Stimulated activated CD8-positive, alpha-beta memory T cell treated with anti-CD3 and anti-CD28 coated beads, Interleukin-2, amount 100 ng/mL, for 1 hour (primary cell): ENCODE measurements at places on chromosomes 6 and 20.

GRCh38 chr6:30686009-30686907, at the start of gene PPP1R18:
Gene PPP1R18 (minus strand): TSS chr6:30686645. CDS start chr6:30686018, 627 bp downstream.
- peak; percentile 64 for DNase-seq

- DNase-seq = no peak
Measured at GRCh38 chr6:146916435-146917025, 287.7 kb upstream of the STXBP5 start.

DNA sequence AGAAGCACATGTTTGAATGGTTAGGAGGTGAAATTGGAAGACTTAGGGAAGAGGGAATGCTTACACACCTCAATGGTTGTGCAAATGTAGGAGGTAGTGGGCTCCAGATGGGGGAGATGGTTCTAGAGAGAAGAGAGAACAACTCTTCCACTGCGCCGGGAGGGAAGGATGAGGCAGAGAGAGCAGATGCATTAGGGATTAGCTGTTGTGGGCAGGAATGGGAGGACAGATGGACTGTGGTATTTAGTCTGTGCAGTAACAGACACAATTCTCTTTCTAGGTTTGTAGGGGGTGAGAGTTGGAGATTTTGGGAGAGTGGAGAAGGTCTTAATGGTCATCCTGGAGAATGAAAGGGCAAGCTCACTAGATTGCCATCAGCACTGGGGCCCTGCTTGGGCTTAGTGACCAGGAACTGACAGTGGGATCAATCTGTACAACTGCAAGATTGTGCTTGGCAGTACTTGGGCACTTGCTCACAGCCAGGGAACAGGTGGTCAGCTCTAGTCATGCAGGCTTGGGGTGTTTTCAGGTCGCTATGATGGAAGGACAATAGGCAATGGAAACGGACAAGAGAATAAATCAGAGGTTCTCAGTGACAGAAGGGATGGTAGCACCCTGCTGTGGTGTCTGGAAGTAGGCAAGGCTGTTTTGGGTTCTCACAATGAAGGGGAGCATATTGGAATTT, 182.0 kb upstream of the MYLIP start:
- no peak for DNase-seq

DNA sequence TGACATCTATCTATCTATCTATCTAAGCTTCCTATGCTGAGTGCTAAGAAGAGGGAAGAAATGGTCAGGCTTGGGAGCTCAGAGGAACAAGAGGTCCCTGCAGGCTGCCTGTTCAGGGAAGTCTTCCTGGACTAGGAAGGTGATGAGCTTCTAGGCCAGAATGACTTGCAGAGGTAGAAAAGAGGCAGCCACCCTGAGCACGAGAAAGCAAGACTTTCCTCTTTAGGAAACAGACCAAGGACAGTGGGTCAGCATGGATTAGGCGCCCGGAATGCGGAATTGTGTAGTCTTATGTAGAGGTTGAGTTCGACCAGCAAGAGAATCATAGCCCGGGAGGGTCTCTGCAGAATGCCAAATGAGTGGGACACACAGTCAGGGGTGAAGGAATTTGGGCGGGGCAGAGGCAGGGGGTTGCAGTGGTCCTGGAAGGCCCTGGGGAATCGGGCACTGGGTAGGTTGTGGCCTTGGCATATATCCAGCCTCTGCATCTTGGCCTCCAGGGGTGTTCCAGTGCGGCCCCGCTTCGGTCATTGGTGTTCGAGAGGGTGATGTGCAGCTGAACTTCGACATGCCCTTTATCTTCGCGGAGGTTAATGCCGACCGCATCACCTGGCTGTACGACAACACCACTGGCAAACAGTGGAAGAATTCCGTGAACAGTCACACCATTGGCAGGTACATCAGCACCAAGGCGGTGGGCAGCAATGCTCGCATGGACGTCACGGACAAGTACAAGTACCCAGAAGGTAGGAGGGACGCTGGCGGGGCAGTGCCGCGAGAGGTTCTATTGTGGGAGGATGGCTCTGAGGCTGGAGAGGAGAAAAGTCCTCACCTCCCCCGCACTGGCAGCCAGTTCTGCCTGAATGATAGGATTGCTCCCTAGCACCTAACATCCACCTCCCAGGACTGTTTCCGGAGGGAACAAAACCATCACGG, 32.1 kb downstream of the TGM3 start:
- no peak for DNase-seq

DNA sequence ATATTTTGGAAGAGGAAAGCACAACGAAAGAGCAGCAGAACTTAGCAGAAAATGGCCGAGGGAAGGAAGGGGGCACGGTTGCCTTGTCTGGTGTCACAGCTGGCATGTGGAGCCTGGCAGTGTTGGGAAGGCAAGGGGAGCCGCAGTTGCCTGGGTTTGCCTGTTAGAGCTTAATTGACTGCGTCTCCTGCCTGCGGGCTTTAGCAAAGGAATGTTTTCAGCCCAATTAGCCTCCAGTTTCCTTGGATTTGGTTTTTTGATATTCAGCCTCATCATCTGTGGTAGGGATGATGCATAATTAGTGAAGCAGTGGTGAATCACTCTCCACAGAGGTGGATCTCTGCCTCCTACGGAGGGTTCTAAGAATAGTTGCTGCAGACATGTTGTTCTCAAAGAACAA, 832.6 kb downstream of the QKI start:
- no peak for DNase-seq

DNA sequence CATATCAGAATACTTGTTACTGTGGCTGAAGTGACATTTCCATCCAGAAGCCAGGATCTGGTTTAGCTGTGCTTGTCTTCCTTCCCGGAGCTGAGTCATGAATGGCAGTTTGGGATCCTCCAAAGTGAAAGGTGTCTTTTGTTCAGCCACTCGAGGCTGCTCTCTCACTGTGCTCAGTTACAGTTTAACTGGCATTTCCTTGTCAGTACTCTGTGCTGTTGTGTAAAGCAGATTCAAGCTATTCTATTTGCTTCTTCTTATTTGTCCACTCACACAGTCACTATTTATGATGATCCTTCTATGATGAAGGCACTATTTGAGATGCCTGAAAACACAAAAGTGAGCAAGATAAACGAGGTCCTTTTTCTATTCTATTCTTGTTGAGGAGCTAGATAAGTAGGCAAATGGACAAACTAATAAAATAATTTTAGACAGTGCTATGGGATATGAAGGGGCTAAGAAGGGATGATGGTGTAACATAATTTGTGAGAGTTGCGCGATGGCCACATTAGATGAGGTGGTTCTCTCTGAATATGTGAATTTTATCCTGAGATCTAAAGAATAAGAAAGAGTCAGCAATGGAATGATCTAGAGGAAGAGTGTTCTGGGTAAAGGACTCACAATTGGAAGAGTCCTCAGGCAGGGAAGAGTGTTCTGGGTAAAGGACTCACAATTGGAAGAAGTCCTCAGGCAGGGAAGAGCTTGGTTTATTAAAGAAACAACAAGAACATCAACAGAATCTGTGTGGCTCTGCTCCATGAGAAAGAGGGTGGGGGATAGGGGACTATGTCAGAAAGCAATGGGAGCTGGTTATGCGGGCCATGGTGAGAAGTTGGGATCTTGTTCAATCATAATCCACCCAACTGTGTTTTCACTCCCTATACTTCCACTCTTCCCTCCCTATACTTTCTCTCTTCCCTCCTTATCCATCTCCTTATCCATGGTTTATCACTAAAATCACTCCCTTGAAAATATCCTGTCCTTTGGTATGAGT, 40.1 kb downstream of the CYP24A1 start:
- no peak for DNase-seq

- no peak for DNase-seq
Measured at GRCh38 chr6:20709451-20709850, 175.2 kb downstream of the CDKAL1 start.

- DNase-seq = no peak
Measured at GRCh38 chr6:34574647-34575293, 18.6 kb upstream of the SPDEF start.

DNA sequence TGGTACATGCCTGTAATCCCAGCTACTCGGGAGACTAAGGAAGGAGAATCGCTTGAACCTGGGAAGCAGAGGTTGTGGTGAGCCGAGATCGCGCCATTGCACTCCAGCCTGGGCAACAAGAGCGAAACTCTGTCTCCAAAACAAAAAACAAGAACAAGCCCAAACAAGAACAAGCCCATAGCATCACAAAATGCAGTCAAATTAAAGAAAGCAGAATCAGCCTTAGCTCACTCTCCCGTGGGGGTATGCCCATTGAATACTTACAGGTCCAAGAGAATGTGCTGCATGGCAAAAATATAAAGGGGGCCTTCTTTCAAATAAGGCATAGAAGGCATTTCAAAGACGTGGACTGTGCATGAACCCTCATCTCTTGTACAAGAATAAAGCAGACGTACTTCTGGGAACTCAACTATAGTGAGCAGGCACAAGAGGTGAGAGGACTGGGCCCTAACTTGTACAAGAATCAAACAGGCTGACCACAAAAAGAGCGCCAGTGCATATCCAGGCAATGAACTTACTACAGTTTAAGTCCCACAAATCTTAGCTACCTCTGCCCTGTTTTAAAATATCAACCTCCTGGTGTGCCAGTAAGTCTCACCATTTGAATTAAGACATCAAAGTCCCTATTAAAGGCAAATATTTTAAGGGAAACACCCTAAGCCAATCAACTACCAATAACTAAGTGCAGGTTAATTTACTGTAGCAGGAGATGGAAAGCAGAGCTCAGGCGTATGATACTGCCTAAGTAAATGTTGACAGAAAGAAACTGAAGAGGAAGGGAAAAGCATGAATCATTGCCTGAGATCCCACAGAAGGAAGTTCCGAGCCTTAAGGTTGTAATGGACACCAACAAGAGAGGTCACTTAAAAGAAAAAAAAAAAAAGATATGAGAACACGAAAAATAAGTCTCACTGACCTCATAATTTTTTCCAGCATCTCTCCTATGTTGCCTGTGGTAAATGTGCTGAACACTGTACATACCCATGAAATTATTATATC, 37.4 kb downstream of the TOMM6 start:
- DNase-seq = no peak

- DNase-seq = peak; percentile 5
Measured at GRCh38 chr6:111113336-111114086, 26.2 kb downstream of the SLC16A10 start.

GRCh38 chr6:110823146-110823545, 7.9 kb upstream of the CDK19 start:
- no peak for DNase-seq

DNA sequence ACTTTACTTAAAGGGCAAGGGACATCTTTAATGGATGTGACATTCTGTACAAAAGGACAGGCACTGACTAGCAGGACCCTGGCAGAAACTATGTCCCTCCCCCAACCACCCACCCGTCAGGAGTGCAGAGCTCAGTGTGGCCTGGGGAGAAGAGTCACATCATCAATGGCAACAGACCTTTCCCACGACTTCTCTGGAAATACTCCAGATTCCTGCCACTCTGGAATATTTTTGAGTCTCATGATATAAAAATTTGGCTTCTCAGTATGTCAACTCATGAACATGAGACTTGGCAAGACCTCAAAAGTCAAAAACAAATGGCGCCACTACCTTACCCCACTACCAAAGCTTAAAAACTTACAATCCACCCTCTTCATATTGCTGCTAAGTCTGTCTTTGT, 118.3 kb downstream of the SLC23A2 start:
- no peak for DNase-seq

GRCh38 chr6:2865694-2866151, 24.1 kb upstream of the SERPINB1 start:
- no peak for DNase-seq

- DNase-seq = no peak
Measured at GRCh38 chr6:114334237-114334636, 8.6 kb downstream of the HS3ST5 start.

DNA sequence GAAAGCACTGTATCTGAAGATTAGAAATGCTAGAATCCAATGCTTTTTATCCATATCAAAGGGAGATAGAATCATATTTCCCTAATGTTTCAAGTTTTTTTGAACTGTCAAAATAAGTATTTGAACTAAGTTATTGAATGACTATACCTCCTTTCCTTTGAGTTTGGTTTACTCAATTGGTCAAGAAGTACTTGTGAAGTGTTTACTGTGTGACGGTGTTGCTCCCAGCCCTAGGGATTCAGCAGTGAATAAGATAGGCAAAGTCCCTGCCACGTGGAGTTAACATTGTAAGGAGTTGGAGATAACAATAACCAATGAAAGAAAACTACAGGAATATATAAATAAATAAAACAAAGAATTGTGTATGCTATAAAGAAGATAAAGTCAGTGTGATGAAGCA, 535.9 kb downstream of the FRK start:
- no peak for DNase-seq

- no peak for DNase-seq
Measured at GRCh38 chr6:69487688-69488087, 309.1 kb downstream of the LMBRD1 start.

DNA sequence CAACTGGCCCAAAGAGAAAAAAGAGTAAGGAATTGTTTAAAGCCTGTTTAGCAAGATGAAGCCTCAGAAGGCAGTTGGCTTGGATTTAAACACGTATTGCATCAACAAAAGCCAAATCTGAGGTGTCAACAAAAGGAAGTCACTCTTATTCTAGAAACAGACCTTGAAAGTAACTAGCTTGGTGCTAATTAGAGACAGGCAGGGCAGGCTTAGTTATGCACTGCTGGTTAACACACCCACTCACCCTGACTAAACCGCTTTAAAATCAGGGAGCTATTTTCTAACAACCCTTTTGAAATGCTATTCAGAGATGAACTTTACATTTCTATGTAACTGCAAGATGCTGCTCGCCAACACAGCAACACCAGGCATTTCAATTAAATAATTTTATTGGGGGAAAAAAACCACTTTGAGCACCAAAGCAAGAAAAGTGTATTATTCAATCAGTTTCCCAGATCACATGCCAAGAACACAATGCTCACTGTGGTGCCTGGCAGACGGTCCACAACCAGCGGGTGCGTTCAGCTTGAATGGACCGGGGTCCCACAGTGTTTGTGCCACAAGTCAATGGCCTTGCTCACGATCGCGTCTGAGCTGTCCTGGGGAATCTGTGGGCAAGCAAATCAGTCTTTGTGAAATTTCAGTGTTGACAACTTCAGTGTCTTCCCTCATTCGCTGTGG, 23.6 kb downstream of the TBC1D7 start:
- no peak for DNase-seq

DNA sequence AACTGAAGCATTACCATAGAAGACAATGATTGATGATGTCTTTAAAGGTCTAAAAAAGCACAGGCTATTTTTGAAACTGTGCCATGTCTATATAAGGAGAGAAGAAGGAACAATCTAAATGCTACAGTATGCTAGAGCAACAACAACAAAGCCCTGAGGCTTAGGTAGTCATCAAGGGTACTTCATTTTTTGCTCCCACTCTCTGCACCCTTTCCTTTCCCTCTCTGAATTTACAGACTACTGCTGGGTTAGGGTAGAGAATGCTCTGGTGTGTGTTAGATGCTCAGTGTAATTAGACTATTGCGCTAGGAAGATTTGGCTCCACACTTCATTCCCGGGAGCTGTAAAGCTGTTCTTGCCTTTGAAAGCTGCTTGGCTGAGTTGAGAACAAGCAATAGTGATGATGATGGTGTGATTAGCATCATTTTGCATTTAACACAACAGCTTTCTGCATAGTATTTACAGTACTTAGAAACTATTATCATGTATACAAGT, 1262.5 kb upstream of the CITED2 start:
- no peak for DNase-seq
